ENCODE measurements at places on chromosomes 5 and 9.
A peak's percentile ranks its signal among the peaks of the same experiment; 100 is the strongest.

GRCh38 chr5:58759745-58760144 is 176.9 kb downstream of the RAB3C start:
- DNase-seq: peak; percentile 28

GRCh38 chr5:179923436-179923835 is 15.7 kb upstream of the TBC1D9B start:
- DNase-seq: no peak

DNA sequence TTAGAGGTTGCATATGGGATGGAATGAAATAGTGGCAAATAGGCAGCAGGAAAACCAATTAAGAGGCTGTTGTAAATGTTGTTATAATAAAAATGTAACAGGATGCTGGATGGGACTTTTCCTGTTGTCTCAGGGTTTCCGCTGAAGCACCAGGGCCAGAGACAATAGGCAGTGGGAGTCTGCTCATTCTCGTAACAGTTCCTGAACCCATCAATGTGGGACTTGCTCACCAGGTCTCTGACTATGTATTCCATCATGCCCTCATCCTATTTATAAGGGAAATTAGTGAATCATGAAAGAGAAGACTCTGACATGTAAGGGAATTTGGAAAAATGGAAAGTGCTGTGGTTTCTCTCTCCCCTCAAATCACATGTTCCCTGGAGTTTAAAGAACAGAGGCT is 23.5 kb upstream of the SSBP2 start:
- no peak for DNase-seq

DNA sequence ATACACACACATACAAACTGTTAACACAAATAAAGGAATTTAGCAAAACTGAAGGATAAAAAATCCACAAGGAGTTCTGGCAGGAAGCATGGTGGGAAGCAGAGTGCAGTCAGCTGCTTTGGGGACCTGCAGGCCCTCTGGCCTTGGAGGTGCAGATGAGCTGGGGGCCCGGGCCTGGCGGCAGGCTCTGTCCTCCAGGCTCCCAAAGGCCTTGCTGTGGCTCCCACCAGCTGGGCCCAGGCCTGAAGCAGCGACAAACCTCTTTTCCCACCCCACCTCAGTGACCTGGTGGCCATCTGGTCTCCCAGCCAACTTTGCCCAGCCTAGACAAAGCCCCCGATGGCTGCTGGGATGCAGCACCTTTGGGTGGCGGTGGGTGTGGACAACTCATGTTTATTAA is 67.8 kb downstream of the GLRA1 start:
- no peak for DNase-seq

- no peak for DNase-seq
Measured at GRCh38 chr9:19788152-19788551, 685 bp downstream of the SLC24A2 start.

GRCh38 chr9:115614326-115614999 is 496.5 kb upstream of the TNC start:
- no peak for DNase-seq
